Stimulated activated CD4-positive, alpha-beta T cell treated with anti-CD3 and anti-CD28 coated beads, Interleukin-1b, Interleukin-23, amount 100 ng/mL, for 1 hour (primary cell): ENCODE measurements at places on chromosomes 16 and 17.

GRCh38 chr16:79589601-79590102 is 10.9 kb downstream of the MAF start:
- DNase-seq = no peak

DNA sequence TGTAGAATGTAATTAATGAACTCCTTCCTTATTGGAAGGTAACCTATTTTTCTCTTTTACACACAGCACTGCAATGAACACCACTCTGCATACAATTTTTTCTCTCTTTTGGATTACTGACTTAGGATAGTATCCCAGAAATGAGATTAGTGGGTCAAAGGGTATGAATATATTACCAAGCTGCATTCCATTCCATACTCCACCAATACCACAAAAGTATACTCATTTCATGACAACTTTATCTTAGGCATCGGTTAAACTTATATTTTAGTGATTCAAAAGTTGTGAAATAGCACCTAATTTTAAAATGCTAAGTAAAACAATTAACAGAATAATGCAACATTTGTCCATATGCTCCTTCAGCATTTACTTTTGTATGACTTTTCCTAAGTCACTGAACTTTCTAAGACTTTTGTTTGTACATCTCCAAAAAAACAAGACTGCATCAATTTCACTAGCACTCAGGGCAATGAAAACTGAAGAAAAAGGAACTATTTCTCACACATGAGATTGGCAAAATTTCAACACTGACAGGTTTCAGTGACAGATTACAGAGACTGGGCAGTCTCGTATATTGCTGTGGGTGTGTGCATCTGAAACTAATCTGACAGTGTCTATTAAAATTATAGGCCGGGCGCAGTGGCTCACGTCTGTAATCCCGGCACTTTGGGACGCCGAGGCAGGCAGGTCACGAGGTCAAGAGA is 32.1 kb downstream of the HELZ start:
- DNase-seq = no peak

- DNase-seq = no peak
Observed at GRCh38 chr17:13351046-13351445, 250.7 kb downstream of the HS3ST3A1 start.

- no peak for DNase-seq
Observed at GRCh38 chr16:1972490-1972877, 631 bp downstream of the TBL3 start.

GRCh38 chr17:72684405-72685020 is 408.0 kb downstream of the SLC39A11 start:
- DNase-seq = no peak
